ENCODE measurements at places on chromosomes 16 and 17. TPM values are rescaled to one million over a fixed set of nuclear protein-coding genes. Genes with fewer than 3 reads are reported as not detected.

DNA sequence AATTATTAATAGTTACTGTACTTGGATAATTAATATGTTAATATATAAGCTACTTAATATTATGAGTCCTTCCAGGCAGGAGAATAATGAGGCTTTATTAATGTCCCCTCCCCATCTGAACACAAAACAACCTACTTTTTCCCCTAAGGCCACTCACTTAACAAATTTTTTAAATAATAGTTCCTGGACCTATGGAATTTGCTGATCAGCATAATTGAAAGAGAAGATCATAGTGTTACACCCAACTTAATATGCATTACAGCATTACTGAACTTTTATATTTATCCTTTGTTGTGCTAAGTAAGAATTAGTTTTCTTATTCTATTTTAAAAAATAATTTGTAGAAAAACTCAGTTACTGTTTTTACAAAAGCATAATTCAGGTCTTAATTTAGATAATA lies 1537.7 kb upstream of the GOT2 start:
- DNase-seq: no peak

DNA sequence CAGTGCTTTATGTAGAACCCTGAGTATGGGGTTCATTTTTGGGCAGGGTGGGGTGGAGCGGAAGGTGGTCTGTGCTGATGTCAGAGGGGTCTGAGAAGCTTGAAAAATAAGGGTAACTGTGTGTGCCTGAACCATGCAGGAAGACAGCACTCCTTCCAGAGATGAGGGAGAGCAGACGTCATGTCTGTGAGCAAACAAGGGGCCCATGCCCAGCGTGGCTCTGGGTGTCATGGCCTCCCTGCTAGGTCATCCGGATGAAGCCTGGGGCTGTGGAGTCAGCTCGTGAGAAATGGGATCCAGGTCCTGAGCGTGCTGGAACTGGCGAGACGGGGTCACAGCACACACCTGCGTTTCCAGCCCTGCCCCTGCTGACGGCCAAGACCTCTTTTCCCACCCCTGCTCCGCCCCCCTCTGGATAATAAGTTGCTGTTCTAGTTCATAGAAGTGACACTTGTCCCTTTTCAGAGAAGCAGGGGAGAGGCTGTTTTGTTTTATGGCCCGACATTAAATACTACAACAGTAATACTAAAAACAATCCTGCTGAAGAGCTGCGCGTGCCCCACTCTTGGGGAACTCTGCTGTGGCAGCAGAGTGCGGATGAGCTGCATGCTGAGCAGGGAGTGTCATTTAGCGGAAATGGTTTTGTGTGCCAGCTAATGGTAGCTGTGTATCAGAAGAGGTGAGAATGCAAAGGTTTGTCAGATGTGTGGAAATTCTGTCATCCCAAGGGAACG lies 92.6 kb downstream of the RPTOR start:
- DNase-seq: no peak

GRCh38 chr17:57666201-57666870 lies 78.8 kb downstream of the CCDC182 start:
- no peak for DNase-seq

ATP1B2 gene
- total RNA-seq: 8.3 TPM

DNAI2 gene
- total RNA-seq: not detected

All from liver (tissue), 10 donors.